ENCODE measurements at places on chromosomes 11 and 22.

GRCh38 chr11:10360835-10361234, 56.0 kb downstream of the ADM start:
- no peak for DNase-seq

GRCh38 chr11:17014321-17014832, at the start of gene PLEKHA7:
PLEKHA7 (minus strand) TSS chr11:17014414; CDS start chr11:17014401, 13 bp downstream.
- no peak for DNase-seq

- no peak for DNase-seq
Observed at GRCh38 chr11:62179995-62180394, 10.0 kb upstream of the SCGB1D1 start.

DNA sequence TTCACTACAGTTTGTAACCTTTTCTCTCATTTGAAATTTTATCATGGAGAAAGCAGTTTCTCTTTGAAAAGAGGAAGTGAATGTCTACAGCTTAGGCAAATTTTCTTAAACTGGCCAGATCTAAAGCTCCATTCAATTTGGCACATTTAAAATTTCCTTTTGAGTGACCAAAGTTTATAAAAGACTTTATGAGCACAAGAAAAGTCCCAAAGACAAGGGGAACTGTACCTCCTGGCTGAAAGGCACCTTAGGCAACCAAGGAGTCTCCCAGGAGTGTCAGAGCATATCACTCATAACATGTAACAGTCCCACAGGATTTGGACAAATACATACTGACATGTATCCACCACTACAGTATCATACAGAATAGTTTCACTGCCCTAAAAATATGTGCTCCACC, 41.3 kb downstream of the NARS2 start:
- DNase-seq = no peak

DNA sequence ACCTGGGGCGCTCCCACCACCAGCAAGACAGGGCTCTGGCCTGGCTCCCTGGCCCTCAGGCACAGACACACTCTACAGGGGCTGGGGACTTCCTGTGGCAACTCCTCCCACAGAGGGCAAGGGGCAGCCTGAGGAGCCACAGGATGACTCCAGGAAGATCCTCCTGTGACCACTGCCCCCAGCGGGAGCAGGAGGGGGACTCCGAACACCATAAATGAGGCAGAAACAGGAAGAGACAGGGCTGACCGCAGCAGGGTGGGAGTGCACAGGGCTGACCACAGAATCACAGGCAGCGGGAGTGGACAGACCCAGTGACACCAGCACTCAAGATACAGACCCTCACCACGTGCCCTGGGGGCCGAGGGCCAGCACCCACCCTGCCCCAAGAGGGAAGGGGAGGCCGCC, 10.8 kb downstream of the ARAP1 start:
- peak; percentile 42 for DNase-seq

All from C1 segment of cervical spinal cord (tissue), 14 donors.